Activated effector memory CD4-positive, alpha-beta T cell treated with Interleukin-2 at 50 U/mL for 16 hours (primary cell): ENCODE measurements at places on chromosomes 12 and 14.

- no peak for DNase-seq
Observed at GRCh38 chr12:18992336-18992735, 137.2 kb upstream of the PLEKHA5 start.

DNA sequence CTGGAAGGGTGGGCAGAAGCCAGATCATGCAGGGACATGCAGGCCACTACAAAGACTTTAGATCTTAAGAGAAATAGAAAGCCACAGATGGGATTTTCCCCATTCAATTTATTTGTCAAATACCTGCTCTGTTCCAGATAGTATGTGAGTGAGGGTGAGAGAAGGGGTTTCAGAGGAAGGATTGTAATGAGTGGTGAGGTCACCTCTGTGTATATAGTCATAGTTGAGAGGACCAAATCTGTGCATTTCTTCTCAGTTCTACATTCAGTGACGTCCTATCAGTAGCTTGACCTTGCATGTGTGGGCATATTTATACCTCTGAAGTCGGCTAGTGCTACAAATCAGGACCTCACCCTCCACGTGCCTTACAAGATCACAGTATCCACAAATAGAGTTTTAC lies 31.2 kb upstream of the RBM19 start:
- no peak for DNase-seq

GRCh38 chr14:103696070-103696402 lies 19.2 kb downstream of the XRCC3 start:
- DNase-seq = no peak

- no peak for DNase-seq
Observed at GRCh38 chr14:44830371-44830770, 131.4 kb downstream of the KLHL28 start.
